NCI-H146 (cell line): ENCODE measurements at places on chromosomes 11 and 22.

- no peak for DNase-seq
Measured at GRCh38 chr22:46795140-46795539, 32.7 kb downstream of the TBC1D22A start.

- DNase-seq: no peak
Measured at GRCh38 chr11:113075586-113076095, 114.4 kb downstream of the NCAM1 start.

GRCh38 chr11:10664496-10664895 lies 29.1 kb downstream of the IRAG1 start:
- no peak for DNase-seq

- peak; percentile 73 for DNase-seq
Measured at GRCh38 chr11:1382831-1383607, 6.7 kb upstream of the BRSK2 start.

GRCh38 chr22:42620084-42620483 lies 5.4 kb upstream of the POLDIP3 start:
- no peak for DNase-seq

DNA sequence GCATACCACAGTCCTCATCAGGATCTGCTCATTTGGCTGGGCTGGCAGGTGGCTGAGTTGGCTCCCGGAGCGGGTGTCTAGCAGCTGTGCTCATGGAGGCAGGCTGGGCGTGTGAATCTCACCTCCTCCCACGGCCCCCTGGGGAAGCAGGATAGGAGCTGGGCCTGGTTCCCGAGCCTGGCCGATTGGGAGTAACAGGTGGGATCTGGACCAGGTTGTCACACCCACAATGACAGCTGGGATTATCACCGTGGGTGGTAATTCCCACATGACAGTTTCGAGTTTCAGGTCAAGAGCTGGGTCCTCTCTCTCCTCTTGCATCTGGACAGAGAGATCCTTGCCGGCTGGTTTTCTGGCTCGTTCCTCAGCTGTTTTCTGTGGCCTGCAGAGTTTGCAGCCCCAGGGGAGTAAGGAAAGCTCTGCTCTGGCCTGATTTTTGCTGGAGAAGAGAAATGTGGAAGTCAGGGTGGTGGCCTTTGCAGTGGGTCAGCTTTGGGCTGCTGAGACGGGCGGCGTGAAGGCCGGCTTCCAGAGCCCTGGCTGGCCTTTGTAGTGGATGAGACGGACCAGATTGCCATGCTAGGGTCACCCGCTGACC lies 57.0 kb downstream of the BCR start:
- DNase-seq: peak; percentile 95

DNA sequence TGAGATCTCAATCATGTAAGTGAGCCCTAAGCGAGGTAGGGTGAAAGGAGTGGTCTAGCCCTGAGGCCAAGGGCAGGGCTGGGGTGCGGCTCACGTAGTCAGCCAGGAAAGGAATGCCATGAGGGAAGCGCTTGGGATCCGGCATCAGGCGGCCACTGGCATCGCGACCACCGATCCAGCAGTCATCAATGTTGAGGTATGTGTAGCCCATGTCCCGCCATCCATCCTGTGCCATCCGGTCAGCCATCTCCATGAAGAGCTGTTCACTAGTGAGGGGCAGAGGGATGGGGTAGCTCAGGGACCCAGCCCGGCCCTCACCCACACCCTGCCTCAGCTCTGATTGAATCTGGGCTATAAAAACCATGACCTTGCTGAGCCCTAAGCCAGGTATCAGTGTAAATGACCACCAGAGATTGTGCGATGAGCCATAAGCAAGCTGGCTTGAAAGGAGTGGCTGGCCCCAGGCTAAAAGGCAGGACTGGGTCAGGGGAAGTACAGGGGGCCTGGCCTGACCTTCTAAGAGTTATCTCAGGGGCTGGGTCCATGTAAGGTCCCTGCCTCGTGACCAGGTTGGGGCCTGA lies 2.9 kb downstream of the NAGA start:
- no peak for DNase-seq

DNA sequence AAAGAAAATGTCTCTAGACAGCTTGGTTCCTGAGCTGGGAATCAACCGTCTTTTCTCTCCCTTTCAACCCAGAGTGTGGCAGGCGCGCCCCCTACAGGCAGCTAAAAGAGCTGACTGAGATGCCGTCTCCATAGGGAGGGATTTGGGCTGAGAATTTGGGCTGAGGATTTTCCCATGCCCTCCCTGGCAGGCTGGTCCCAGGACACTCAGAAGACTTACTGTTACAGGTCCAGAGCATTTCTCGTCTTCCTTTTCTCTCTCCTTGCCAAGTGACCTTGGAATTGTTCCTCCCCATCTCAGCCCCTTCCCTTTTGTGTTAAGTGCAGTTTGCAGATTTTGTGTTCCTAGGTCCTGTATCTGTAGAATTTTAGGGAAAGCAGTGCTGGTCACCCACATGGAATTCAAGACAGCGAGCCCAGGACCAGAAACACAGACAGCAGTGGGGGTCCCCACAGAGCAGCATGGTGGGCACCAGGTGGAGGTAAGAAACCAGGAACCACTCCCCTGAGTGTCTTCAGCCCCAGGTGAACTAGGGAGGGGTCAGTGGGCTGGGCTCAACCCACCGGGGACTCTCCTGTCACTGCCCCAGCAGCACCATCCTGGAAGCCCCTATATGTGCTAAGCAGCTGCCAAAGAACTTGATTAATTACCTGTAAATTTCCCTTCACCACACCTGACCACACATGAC lies 9.9 kb upstream of the IGLL5 start:
- DNase-seq: peak; percentile 46

DNA sequence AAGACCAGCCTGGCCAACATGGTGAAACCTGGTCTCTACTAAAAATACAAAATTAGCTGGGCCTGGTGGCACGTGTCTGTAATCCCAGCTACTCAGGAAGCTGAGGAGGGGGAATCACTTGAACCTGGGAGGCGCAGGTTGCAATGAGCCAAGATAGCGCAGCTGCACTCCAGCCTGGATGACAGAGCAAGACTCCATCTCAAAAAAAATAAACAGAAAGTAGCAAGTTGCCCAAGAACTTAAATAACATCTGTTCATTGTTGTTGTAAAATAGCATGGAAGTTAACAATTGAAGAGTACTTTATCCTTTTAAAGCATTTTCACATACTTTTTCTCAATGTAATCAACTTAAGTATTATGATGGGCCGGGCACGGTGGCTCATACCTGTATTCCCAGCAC lies 5.7 kb downstream of the AMBRA1 start:
- no peak for DNase-seq

- peak; percentile 14 for DNase-seq
Measured at GRCh38 chr22:36486619-36487384, 5.4 kb upstream of the TXN2 start.

DNA sequence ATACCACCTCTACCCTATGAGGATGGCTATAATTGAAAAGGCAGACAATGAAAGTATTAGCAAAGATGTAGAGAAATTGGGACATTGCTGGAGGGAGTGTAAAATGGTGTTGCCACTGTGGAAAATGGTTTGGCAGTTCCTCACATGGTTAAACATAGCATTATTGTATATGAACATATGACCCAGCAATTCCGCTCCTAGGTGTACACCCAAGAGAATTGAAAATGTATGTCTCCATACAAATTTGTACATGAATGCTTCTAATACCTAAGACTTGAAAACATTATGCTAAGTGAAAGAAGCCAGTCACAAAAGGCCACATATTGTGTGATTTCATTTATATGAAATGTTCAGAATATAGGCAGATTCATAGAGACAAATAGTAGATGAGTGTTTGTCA lies 10.0 kb downstream of the SLCO2B1 start:
- DNase-seq: no peak

DNA sequence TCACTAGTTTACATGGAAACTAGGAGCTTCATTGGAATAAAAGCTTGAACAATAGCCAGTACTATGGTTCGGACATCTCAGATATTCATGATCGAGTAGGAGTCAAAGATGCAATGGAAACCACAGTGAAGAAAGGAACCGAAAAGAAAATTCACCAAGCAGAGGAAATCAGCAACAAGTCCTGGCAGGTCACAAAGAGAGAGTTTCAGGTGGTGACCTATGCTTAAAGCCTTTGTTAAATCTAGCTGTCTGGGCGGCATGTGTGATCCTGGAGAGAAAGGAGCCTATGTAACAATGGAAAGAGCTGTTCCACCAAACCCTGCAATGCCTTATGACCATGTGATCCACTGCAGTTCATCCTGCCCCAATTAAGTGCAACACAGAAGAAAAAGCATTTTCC lies 68.9 kb upstream of the POU2AF2 start:
- DNase-seq: no peak

DNA sequence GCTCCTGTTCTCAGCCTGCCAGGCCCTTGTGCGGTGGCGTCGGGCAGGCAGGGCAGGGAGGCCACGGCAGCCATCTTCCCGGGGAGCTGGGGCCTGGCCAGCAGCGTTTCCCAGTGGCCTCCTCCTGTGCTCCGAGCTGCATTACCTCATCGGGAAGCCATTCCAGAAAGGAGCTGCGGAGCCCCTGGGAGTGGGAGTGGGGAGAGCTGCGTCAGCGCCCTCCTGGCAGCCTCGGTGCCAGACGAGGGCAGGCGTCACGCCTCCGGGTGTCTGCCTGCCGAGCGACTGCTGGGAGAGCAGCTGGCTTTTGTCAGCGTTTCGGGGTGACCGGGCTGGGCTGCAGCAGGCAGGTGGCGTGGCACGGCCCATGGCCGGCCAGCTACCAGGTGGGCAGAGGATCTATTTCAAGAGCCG lies 30.9 kb upstream of the WNT7B start:
- DNase-seq: no peak

DNA sequence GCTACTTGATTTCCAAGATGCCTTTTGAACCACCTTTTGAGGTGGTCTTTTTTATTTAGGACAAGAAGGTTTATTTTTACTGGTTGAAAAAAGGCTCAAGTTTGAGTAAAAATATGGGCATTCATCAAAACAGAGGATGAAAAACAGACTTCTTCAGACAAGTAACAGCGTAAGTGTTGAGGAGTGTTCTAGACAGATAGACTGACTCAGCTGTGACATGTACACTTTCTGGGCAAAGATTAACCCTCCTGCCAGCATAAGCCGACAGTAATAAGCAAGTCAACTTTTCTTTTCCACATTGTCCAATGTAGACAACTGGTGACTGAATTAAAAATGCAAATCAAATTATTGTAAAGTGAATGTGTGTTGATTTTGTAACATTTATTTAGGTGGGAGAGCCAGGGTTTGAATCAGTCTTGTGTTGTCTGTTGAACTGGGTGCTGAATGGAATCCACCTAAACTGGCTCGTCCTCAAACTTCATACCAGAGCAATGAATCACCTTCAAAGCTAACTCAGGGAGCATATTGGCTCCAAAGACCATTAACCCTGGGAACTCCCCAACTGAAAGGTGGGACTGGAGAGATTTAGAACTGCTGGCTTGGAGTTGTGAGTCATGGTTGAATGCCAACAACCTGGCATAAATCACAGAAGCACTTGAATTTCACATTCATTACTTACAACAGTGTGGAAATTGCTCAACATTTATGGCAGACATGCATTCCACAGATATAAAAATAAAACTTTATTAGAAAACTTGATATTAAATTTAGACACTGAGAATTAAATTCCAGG lies 377.0 kb downstream of the ETS1 start:
- no peak for DNase-seq

- DNase-seq: peak; percentile 98
Measured at GRCh38 chr11:67118801-67119584, at the start of gene KDM2A. Gene KDM2A, plus strand, starts transcription at chr11:67119263. Its CDS starts 2,054 bp downstream, at chr11:67121317.

DNA sequence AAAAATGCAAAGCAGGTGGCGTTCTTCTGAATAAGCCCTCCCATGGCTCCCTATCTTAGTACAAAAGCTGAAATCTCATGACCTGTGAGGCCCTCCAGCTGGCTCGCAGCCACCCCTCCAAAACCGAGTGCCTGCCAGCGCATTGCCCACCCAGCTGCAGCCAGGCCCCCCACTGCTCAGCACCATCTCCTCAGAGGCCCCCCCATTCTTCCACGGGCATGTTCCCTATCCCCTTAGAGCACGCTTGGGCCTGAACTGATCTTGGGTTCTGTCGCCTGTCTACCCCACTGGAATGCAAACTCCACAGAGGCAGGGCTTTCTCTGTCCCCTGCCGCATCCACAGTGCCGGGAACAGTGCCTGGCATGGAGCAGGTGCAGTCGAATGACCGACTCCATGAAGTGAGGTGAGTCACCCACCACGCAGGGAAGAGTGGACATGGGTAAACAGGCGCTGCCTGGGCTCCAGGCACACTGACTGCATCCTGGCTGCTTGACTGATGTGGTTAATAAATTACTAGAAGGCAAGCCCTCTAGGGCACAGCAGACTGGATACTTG lies 11.3 kb upstream of the EFCAB6 start:
- peak; percentile 52 for DNase-seq

DNA sequence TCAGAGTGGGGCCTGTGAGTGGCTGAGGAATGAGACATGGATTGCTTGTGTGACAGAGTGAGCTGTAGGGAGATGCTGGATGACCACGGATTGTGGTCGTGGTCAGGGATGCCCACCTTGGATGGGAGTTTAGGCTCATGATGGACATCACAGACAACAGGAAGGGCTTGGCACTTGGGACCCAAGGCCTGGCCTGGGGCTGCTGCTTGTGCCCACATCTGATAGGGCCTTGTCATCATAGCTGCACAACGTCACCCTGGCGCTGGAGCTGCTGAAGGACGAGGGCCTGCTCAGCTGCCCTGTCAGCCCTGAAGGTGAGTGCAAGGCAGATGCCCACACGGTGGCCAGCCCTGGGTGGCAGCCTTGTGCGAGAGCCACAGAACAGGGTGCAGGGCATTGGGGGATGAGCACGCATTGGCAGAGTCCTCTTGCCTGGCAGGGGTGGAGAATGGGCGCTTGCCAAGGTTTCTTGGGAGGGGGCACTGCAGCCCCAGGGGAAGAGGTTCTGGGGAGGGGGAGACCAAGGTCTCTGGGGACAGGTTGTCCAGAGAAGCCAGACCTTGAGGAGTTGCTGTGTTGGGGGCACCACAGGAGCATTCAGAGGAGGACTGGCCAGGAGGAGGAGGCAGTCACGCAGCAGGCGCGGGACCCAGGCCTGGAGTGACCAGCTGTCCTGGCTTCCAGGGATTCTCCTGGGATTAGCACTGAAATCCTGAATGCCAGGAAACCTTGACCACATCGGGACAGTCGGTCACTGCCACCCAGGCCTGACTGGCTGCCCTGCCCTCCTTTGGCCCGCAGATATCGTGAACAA lies 25.0 kb downstream of the PARVG start:
- no peak for DNase-seq

GRCh38 chr22:18056807-18057474 lies 20.8 kb upstream of the PEX26 start:
- no peak for DNase-seq

DNA sequence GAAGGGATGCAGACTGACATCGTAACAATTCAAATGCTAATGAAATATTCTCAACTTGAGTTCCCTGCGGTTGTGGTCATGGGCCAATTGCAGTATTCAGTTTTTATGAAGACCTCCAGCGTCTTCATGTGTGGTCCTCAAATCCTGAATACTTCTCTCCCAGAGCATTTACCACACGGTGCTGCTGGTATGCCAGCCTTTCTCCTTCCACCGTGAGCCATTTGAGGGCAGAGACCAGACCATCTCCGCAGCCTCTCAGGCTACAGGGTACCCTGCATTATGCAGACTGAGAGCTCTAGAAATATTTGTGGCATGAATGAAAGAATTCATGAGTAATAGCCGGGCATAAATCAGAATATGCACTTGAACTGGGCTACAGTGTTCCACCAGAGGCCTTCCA lies 289.7 kb downstream of the ST3GAL4 start:
- DNase-seq: no peak

GRCh38 chr11:65491614-65492386 lies 7.0 kb upstream of the MALAT1 start:
- peak; percentile 99 for DNase-seq

GRCh38 chr11:63913866-63914830 lies 2.8 kb downstream of the RCOR2 start:
- no peak for DNase-seq
